Fibroblast of skin of back (primary cell): ENCODE measurements at places on chromosomes 12 and 14.

- DNase-seq: no peak
Measured at GRCh38 chr14:102654298-102654697, 61.8 kb downstream of the RCOR1 start.

- DNase-seq: no peak
Measured at GRCh38 chr12:12305568-12306300, 38.9 kb upstream of the LRP6 start.

GRCh38 chr12:125871811-125872594 is 806.8 kb downstream of the AACS start:
- no peak for DNase-seq

DNA sequence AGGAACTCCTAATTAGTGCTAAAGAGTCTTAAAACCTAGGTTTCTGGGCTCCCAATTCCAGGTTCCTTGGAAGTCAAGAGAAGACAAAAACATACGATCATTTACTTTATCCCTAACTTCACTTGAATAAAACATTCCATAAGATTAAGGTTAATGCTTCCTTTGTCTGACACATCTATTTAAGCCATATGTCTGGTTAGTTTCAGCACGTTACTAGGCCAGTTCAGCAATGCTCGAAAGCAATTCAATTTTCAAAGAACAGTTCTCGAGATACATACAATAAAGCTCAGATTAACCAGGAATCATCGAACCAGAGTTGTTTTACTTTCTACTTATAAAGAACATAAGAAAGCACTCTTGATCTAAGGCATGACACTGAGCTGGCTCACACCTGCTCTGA is 68.0 kb upstream of the POC1B start:
- no peak for DNase-seq

GRCh38 chr14:52879958-52880357 is 70.9 kb downstream of the FERMT2 start:
- DNase-seq: peak; percentile 55

DNA sequence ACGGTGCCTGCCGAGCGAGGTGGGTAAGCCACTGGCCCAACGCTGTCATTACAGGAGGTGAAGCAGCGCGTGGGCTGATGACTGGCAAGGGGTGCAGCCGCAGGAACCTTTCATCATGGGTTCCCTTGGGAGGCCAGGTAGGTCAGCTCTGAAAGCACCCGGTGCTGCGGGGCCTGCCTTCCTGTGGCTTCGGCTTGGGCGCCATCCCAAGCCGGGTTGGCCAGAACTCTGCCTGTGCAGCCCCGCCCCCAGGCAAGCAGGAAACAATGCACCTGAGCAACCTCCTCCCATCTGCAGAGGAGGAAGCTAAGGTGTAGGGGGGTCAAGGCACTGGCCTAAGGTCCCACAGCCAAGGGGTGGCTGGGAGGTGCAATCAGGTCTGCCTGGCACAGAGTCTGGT is 20.0 kb upstream of the HHIPL1 start:
- DNase-seq: no peak

DNA sequence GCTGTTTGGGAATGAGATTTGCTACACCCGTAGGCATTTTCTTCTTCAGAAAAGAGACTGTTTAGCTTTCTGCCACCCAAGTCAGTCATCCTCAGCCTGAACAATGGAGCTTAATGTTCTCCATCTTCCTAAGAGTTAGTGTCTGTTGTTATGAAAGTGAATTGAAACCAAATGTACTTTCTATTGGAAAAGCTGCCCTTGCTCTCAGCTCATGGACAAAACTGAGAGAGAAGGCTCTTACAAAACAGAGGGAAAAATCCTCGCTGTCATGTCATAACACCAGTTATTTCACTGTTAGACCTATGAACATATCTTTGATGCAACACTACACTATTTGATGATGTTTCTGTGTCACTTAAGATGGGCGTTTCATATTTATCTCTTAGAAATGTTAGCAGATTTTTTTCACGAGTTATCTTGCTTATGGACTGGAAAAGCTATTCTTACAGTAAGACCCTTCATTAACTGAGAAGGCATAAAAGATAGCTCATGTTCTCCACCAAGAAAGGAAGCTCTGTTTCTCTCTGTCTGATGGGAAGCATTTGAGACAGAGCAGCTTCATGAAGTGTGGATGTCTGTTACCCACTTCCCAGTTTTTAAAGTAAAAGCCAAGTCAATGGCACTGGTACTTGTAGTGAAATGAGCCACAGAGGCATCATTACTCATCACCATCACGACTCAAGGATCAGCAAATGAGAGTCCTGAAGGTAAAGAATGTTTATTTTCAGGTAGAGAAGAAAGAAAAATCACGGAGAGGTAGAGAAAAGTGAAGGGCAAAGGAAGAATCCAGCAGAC is 483.9 kb downstream of the ZFP36L1 start:
- DNase-seq: peak; percentile 16

DNA sequence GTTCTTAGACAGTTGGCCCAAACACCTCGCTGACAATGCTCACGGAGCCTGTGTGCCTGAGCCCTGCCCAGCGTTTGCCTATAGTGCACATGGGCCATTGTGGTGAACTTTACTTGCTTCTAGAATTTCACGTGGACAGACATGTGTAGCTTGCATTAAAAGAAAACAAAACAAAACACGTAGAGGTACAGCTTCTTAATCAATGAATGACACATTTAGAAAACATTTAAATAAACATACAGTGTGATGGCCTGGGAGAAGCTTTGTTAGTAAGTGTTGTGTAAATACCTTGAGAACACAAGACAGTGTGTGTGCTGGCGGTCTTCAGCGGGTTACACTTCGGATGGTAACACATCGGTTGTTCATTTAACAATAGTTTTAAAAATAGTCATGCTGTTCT is 38.1 kb downstream of the SMOC1 start:
- no peak for DNase-seq
